ENCODE measurements at places on chromosomes 3 and 15.

DNA sequence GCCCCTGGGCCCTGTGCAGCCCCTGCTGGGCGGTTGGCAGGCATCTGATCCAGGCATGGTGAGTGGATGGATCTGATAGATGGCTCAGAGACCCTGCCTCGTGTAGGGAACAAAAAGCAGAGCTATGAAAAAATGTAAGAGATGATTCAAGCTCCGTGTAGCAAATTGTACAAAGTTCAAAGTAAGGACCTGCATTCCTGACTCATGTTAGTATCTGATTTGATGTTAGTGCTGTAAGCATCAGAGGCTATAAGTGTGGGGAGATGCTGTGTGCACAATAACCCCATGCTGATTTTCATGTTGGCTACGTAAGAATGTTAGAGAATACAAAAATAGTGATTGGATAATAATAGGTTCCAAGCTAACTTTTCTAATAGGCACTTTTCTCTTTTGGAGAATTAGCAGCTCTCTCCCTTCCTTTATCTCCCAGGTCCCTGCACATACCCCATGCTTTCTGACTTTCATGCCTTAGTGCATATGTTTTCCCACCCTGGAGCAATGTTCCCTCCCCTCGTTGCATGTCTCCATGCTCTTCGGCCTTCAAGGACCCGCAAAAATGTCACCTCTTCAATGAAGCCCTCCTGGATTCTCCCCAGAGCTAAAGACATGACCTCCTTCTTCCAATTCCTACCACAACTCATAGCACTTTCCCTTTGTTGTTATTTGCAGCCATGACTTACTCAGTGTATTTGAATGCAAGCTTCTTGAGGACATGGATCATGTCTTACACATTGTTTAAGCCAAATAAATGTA, 1.6 kb downstream of the CCR9 start:
- DNase-seq, result no peak

DNA sequence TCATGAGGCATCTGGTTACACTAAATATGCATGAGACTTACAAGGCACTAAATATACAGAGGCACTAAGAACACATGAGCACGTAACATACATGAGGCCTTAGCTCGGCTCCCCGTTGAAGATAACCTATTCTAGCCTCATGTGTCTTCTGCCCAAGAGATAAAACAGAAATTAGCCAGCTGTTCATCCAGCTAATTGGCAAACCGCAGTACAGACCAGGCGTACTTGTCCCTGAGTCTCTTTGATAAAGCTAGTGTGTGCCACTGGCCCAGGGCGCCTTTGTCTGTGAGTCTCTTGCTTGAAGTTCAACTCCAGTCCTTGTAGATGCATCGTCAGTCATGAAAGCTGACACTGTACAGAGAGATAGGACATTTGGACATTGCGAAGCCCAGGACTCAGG, 121.9 kb upstream of the SPATA12 start:
- DNase-seq, result no peak

- DNase-seq, result peak; percentile 60
Observed at GRCh38 chr3:58063022-58063815, 55.0 kb downstream of the FLNB start.

- DNase-seq, result no peak
Observed at GRCh38 chr3:196867155-196867506, 589 bp upstream of the SENP5 start.

DNA sequence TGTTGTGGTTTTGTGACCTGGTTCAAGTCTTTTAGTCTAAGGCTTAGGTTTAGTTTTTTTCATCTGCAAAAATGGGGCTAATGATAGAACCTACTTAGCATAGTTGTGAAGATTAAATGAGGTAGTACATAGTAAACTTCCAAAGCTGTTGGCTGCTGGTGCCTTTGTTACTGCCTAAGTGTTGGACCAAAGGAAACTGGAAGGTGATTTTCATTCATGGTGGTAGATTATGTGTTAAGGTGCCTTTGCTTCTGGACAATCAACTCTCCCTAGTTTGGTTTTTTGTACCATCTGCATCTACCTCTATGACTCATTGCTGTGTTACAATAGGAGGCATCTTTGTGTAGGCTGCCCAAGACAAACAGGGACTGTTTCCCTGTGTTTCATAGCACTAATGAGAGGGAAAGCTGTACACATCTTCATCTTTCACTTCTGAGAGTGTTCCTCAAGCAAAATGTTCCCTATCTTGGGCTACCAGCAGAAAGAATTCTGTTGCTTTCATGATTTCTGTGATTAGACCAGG, 3.2 kb downstream of the MAP2K1 start:
- DNase-seq, result no peak

DNA sequence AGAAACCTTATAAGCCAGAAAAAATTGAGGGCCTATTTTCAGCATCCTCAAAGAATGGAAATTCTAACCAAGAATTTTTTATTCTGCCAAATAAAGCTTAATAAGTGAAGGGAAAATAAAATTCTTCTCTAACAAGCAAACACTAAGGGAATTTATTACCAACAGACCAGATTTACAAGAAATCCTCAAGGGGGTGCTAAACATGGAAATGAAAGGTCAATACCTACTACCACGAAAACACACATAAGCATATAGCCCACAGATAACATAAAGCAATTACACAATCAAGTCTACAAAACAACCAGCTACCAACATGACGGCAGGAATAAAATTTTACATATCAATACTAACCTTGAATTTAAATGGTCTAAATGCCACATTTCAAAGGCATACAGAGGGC, 883.5 kb downstream of the SI start:
- DNase-seq, result no peak

GRCh38 chr3:37494216-37494615, 319.8 kb upstream of the LRRFIP2 start:
- DNase-seq, result no peak

- peak; percentile 45 for DNase-seq
Observed at GRCh38 chr3:117035745-117036144, 326.2 kb downstream of the TUSC7 start.

DNA sequence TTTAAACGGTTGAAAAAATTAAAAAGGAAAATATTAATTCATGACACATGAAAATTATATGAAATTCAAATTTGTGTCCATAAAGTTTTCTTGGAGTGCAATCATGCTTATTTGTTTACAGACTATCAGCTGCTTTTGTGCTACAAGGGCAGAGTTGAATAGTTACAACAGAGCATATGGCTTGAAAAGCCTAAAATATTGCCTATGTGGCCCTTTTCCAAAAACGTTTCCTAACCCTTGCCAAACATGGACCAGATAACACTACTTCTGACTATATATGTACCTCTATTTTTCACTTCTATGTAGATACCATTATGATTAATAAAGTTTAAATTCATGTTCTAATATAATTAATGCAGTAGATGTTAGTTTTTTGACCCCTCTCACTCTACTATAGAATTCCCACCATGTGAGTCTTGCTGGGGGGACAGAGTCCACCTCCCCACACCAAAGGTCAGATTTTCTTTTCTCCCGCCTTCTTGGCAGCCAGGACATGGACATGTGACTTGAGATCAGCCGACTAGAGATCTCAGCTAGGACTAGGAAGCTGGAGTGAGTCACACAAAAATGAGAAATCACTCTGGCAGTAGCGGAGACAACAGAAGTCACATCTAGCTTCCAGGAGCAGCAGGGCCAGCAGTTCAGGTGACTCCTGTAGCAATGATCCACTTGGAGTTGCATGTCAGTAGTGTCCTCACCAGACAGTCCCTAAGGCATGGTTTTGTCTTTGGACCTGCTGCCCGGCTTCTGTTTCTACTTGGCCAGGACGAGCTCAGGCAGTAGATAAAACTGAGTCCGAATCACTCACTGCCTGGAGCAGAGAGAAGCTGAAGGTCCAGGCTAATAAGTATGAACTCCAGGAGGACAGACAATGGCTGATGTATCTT, 22.4 kb downstream of the CIAO2A start:
- DNase-seq, result no peak

DNA sequence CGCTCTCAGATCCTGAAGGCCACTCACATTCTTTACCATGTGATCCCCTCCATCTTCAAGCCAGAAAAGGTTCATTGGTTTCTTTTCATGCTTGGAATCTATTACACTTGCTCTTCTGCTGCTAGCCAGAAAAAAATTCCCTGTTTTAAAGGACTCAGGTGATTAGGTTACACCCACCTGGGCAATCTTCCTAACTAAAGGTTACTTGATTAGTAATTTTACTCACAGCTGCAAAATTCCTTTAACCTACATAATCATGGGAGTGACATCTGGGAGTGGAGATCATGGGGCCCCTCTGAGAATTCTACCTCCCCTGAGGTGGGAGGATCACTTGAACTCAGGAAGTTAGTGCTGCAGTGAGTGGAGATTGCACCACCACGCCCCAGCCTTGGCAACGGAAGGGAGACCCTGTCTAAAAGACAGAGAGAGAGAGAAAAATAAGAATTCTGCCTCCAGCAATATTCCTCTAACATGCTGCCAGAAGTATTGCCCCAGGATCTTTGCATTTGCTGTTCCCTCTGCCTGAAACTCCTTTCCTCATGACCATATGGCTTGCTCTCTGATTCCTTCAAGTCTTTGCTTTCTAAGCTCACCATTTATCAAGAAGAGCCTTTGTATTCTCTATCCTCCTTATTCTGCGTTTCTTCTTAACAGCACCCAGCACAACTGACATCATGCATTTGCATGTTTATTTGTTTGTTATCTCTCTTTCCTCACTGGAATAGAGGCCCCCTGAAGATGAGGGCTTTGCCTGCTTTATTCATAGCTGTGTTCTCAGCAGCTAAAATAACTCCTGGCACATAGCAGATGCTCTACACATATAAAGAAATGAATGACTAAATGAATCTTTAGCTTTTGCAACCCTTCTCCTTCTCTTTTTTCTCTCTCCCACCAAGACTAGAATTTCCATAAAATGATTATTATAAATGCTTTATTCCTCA, 68.2 kb downstream of the EDEM1 start:
- DNase-seq, result no peak

- no peak for DNase-seq
Observed at GRCh38 chr3:15948388-15948787, 150.6 kb upstream of the ANKRD28 start.

- no peak for DNase-seq
Observed at GRCh38 chr15:36156879-36157427, 422.5 kb upstream of the CDIN1 start.

- DNase-seq, result no peak
Observed at GRCh38 chr3:129213238-129213637, 29.5 kb upstream of the CNBP start.

GRCh38 chr3:9224490-9224889, 25.0 kb downstream of the SRGAP3 start:
- DNase-seq, result no peak

- DNase-seq, result no peak
Observed at GRCh38 chr3:194072097-194072428, 63.9 kb upstream of the HES1 start.

GRCh38 chr3:135490219-135490915, 475.2 kb upstream of the PPP2R3A start:
- no peak for DNase-seq

DNA sequence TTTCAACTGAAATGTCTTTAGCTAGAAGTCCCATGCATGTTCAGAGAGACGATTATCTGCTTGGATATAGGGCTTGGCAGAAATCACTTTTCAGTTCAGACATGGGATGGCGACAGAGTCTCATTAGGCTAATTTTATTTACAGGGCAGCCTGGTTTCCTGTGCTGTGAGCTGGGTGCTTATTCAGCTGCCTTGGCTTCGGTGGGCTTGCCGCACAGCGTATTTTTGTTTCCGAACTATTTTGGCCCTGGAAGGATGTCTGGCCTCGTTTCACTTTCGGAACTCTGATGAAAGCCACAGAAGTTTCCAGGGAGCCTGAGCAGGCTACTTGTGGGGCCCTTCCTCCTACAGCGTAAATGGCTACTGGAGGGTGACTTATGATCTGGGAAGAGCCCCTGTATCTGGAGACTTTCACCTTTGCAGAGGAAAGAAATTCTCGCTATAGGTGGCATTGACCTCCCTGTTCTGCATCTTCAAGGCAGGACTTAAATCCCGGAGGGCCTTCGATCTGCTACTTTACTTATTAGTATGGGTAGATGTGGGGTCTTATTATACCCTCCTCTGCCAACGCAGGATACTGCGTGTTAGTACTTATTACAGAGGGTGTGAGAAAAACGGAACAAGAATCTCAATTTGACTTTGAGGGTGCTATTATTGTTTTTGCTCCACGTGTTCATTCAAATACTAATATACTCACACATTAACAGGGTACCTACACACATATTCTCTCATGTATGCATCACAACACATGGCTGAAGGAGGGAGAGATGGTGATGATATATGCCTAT, 364.0 kb upstream of the RBMS3 start:
- DNase-seq, result peak; percentile 77

GRCh38 chr3:32831062-32831461, 13.3 kb downstream of the TRIM71 start:
- no peak for DNase-seq

GRCh38 chr3:154023148-154023547, 98.0 kb upstream of the ARHGEF26 start:
- DNase-seq, result peak; percentile 19

- DNase-seq, result no peak
Observed at GRCh38 chr3:22308871-22309270, 557.9 kb upstream of the ZNF385D start.

DNA sequence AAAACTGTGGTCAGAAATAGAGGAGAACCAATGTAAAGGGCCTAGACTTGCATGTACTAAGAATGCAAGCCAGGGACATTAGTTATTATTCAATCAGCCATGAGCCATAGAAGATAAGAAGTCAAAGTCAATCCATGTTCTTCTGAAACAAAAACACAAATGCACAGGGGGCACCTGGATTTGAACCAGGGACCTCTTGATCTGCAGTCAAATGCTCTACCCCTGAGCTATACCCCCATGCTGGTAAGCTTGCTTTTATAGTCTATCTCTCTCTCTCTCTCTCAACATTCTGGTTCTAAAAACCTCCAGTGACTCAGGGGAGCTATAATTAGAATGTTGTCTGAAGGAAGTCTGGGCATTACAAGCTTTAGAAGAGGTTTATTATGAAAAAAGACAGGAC, 85.6 kb upstream of the ACP3 start:
- DNase-seq, result no peak

DNA sequence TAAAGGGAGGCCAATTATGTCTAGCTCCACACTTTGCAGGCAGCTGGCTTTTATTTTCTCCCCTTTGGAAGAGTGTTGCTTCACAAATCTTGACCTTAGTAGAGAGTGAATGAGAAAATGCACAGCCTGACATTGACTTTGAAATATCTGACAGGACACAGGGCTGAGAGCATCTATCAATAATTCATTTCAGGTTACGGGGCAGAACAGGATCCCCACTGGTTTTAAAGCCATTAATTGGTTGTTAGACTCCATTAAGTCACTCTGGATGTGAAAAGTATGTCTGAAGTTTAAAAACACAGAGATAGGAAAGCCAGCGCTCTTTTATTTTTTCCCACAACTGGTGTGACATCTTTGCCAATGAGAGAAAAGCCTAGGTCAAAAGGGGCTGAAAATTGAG, 251.9 kb upstream of the TMC3 start:
- peak; percentile 70 for DNase-seq
